ENCODE measurements at places on chromosomes 4 and X.

DNA sequence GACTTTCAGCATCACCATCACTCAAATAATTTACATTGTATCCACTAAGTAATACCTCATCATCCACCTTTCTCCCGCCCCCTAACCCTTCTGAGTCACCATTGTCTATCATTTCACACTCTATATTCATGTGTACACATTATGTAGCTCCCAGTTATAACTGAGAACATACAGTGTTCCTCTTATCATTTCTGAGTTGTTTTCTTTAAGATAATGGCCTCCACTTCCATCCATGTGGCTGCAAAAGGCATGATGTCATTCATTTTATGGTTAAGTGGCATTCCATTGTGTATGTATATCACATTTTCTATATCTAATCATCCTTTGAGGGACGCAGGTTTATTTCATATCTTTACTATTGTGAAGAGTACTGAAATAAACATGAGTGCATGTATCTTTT is 14.6 kb upstream of the NDST4 start:
- no peak for DNase-seq

GRCh38 chr4:98565681-98566301 is 92.6 kb downstream of the TSPAN5 start:
- no peak for DNase-seq

GRCh38 chr4:122539861-122540465 is 80.9 kb downstream of the IL21 start:
- no peak for DNase-seq

DNA sequence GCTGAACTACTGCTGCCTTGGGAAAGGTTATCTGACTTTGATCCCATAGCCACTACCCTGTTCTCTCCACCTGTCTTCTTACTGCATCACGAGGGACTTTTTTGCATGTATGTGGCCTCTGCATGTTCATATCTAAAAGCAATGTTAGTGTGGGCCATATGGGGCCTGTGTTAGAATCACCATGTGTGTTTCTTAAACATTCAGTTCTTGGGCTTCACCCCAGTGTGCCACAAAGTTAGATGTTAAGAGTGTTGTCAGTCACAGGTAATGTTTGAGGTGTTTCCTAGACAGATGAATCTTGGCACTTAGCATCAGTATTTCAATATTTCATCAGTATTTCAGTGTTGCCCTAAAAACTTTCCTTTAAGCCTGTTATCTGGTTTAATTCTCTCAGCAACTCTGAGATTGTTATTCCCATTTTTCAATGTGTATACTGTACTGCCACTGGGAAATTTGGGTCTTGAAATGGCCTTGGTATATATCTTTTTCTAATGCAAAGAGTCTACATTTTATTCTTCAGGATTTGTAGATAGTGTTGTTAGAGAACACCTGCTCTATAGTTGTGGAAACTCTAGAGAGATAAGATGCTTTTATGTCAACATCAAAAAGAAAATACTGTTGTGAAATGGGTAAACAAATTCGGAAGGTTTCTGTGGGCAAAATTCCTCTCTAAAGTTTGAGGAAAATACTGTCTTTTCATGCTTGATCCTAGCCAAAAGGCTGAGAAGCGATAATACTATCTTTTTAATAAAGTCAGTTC is 259.7 kb downstream of the BMPR1B start:
- no peak for DNase-seq

- DNase-seq: no peak
Observed at GRCh38 chr4:89123451-89123851, 12.1 kb downstream of the TIGD2 start.

GRCh38 chr4:121726642-121727268 is 30.0 kb upstream of the ANXA5 start:
- no peak for DNase-seq

GRCh38 chr4:39085891-39086290 is 23.9 kb downstream of the KLHL5 start:
- no peak for DNase-seq

DNA sequence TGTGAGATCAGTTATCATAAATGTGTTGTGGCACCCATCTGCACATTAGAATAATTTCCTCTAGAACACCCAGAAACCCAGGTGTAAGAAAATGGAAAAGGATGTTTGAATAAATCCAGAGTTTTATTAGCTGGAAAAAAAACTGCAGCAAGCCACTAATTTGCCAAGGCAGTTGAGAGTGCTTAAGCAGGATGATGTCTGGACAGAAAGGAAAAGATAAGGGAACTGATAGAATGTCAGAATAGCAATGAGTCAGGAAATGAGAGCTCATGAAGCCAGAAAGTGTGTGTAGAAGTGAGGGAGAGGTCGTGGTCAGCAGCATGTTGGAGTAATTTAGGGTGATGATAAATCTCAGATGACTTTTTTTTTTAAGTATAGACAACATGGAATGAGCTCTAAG is 15.2 kb upstream of the NEUROG2 start:
- no peak for DNase-seq

DNA sequence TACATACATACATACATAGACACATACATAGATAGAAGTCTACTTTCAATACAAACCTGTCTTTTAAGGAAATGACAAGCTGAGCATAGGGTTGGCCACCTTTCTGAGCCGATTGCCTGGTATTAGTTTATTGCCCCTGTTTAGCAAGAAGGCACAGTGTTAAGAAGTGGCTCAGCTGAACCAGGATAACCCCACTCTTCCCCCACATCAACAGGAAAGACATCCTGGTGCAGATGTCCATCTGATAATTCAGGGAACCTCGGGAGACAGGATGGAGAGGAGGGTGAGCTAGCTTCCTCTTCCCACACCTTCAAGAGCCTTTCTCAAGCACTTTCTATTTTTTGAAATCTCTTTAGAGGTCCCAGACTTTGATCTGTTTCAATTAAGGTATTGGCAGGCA is 52.3 kb downstream of the PKD2 start:
- DNase-seq: no peak

DNA sequence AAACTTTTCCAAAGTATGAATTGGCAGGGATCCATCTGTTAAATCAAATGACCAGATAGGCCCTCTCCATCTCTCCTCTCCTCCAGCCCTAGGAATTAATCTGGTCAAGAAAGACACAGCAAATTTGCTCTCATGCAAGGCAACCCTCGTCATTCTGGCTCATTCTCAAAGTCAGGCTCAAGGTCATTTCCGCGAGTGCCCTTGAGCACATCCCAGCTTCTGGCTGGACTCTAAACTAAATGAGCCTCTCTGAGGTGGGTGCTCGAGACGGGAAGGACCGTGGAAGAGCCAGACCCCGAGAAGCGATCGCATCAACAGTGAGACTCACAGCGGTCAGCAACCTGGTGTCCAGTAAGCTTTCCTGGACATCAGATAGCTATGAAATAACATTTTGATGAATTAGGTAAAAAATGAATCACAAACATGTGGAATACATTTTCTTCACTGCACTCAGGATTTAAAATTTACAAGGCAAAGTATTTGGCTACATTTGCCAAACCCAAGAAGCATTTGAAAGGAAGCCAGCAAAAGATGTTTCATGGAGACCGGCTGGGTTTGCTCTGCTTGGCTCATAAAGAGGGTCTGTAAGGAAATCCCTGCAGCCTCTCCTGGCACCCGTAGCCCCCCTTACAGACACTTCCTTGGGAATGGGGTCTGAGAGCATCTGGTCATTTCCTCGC is 121.0 kb downstream of the ENPP6 start:
- no peak for DNase-seq

DNA sequence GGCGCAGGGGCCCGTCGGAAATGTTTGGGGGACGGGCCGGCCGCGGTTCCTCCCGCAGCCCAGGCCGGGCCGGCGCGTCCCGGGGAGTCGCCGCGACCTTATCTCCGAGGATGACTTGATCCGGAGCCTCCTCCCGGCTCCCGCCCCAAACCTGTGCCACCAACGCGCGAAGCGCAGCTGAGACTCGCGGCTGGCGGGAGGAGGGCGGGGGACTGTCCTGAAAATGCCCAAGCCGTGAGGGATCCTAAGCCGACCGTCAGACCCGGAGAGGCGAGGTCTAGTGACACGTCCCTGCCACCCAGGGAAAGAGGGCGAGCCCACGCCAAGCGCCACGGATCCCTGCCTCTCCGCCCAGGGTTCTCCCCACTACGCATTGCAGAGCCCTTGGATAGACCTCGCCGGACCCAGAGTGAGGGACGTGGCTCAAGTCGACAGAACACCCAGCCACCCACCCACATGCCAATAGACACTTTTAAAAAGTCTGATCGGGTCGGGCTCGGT is 26.9 kb downstream of the UTP14A start:
- no peak for DNase-seq

DNA sequence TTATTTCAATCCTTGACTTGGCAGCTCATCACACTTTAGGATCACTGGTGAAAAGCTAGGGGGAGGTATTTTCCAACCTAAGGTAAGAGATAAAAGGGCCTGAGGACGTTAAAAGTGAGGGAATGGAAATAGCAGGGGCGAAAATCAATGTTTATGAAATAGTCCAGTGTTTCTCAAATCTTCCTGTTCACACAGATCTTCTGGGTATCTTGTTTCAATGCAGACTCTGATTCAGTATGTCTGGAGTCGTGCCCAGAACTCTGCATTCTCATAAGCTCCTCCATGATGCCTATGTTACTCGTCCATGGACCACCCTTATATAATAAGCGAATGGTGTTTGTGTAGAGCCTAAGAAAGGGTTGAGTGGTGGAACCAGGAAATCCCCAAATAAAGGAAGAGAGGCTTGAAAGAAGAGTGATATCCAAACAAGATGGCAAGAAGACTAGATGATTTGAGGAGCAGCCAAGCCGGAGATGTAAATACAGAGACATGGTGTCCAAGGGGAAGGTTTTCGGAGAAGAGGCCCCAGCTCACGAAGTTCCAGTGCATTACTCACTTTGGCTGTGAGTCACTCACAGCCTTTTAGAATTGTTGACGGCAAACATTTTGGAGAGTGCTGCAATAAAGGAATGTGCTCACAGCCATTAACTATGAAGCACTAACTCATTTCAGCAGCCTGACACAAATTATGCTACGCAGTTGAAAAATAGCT is 215.6 kb upstream of the PPARGC1A start:
- DNase-seq: no peak

DNA sequence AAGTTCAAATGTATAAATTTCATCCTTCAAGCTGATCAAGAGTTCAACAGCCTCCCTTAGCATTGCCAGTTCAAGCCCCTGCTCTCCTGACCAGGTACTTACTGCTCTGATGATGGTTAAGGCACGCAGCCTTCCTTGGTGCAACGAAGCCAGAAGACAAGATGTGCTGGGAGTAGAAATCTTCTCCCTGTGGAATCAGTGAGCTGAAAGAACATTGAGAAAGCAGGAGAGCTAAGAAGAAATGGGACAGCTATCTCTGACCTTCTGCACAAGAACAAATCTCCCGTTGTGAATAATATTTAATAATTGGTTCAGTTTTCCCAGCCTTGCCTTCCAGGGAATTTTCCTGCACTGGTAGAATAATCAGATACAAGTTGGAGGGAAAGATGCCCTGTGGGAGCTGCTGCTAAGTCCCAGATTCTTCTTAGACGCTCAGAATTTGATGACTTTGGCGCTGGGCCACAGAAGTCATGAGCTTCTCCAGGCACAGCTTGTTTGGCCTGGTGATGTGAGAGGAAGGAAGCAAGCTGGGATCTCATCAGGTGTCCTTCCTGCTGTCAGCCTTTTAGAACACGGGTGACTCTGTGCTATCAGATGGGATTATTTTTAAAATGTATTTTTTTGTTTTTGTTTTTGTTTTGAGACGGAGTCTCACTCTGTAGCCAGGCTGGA is 77.8 kb downstream of the CD38 start:
- no peak for DNase-seq

GRCh38 chr4:38002451-38003071 is 42.4 kb downstream of the PTTG2 start:
- DNase-seq: no peak

DNA sequence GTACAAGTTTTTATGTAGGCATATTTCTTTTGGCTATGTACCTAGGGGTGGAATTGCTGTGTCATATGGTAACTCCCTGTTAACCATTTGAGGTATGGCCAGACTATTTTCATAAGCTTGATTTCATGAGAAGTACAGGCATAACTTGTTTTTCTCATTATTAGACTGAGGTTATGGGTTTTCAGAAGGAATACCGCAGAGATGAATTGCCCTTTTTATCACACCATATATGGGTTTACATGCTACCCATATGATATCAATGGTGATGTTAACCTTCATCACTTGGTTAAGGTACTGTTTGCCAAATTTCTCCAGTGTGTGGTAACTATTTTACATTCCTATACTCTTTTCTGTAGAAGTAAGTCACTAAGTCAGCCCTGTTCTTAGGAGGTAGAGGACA is 23.5 kb downstream of the RAB40A start:
- no peak for DNase-seq

DNA sequence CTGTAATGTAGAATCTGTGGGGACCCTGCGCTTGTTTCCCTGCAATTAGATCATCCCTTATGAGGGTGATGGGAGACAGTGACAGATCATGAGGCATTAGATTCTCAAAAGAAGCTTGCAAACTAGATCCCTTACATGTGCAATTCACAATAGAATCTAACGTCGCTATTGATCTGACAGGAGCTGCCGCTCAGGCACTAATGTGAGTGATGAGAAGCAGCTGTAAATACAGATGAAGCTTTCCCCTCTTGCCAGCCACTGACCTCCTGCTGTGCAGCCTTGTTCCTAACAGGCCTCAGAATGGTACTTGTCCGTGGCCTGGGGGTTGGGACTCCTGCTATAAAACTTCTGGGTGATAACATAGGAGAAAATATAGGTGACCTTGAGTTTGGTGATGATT is 1076.8 kb downstream of the PDHA2 start:
- DNase-seq: no peak

GRCh38 chrX:44035571-44035970 is 62.4 kb upstream of the NDP start:
- no peak for DNase-seq

DNA sequence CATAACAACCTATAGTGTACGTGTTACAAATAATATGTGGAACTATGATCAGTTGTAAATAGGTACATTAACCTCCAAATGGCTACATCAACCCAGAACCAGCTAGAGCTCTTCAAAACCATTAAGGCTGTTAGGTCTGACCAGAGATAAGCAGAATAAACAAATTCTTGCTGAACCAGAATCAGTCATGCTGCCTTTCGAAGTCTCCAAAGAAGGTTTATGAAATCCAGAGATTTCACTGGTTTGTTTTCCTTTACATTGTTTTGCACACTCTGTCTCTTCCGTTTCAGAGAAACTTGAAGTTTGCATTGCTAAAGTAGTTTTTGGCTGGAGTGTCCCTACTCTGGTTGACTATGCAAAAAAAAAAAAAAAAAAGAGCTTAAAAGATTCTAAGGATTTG is 177.3 kb upstream of the SLIT2 start:
- no peak for DNase-seq

- no peak for DNase-seq
Observed at GRCh38 chr4:2451036-2451520, 17.8 kb upstream of the RNF4 start.

DNA sequence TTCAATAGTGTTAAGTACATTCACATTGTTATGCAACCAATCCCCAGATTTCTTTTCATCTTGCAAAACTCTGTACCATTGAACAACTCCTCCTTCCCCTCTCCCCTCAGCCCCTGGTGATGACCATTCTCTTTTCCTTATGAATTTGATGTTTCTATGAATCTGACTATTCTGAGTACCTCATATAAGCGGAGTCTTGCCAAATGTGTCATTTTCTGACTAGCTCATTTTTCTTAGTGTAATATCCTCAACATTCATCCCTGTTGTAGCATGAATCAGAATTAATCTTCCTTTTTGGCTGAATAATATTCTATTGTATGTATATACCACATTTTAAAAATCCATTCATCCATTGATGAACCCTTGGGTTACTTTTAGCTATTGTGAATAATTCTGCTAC is 34.0 kb downstream of the SMIM20 start:
- no peak for DNase-seq
